Chondrocyte (in vitro differentiated cells): ENCODE measurements at places on chromosomes 11 and 22. TPM values are rescaled to one million over a fixed set of nuclear protein-coding genes. Genes with fewer than 3 reads are reported as not detected.

GRCh38 chr11:126627421-126627820, 271.9 kb downstream of the ST3GAL4 start:
- no peaks in the 10 kb centered on the region for H3K27me3 ChIP-seq
- H3K27ac ChIP-seq, result no peak overlapping the region
- no peak overlapping the region for H3K4me3 ChIP-seq

DNA sequence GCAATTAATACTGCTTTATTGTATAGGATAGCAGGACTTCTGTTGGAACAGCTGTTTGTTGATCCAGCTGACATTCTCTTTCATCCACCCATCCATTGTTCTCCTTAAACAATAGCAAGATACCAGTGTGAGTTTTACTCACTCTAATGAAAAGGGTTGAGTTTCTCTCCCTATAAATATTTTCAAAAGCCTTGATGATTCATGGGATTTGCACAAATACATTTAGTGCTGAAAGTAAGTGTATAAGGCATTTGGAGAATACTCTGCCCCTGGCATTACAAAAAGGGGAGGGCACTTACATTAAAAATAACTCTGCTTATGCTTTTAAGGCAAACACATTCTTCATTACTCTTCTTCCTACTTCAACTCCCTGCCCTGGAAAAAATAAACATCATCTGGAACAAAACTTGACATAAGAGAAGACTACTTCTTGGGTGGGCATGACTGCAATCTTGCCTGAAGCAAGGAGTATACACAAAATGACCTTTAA, 634.9 kb downstream of the METTL15 start:
- DNase-seq, result no peak
- H3K4me3 ChIP-seq, result no peak overlapping the region
- H3K36me3 ChIP-seq, result no peaks in the 10 kb centered on the region
- peaks cover 8% of the 10 kb centered on the region for H3K4me1 ChIP-seq
- no peak overlapping the region for H3K27ac ChIP-seq

- DNase-seq, result no peak
- peaks cover 6% of the 10 kb centered on the region for H3K36me3 ChIP-seq
- H3K27me3 ChIP-seq, result no peaks in the 10 kb centered on the region
- no peak overlapping the region for H3K4me3 ChIP-seq
- no peaks in the 10 kb centered on the region for H3K4me1 ChIP-seq
These were observed 166.7 kb upstream of the SYN3 start for GRCh38 chr22:33224841-33225240.

DNA sequence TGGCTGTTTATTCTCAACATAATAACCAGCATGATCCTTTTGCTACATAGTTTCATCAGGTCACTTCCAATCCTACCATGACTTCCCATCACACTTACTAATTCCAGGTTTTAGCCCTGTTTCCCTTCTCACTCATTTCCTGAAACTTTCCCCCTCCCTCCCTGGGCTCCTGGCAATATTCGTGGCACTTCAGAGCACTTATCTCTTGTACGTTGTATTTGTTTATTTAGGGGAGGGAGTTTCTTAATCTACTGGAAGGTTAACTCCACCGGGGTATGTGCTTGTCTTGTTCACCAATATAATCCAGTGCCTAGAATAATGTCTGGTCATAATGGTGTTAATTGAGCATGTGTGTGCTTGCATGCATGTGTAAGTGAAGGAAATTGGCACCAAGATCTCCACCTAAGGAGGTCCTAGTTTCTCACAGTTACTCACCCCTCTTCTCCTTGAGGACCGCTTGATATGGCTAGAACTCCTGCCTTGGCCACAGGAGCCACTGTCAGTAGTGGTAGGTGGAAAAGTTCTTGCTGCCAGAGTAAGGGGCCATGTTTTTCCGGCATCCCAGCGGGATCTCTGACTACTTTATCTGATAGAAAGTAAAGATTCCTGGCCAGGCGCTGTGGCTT, 11.7 kb downstream of the EIF3L start:
- peaks cover 12% of the 10 kb centered on the region for H3K4me1 ChIP-seq
- H3K27me3 ChIP-seq, result no peaks in the 10 kb centered on the region
- peak overlapping the region; percentile 91 for H3K27ac ChIP-seq
- no peak overlapping the region for H3K4me3 ChIP-seq
- no peak for DNase-seq

DNA sequence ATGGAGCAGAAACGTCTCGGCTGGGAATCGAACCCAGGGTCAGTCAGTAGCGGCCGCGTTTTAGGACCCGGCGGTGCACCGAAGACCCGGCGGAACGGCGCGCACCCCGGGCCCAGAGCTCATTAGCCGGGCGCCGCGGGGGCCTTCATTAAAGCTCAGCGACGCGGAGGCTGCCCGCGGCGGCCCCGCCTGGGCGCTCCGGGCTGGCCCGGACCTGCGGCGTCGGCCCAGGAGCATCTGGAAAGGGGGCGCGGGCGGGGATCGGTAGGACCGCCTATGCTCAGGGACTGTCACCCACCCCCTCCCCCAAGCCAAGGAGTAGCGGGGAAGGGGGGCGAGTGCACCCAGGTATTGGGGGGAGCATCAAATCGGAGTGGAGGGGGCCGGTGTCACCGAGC, 52.2 kb downstream of the CYTH4 start:
- H3K36me3 ChIP-seq, result no peaks in the 10 kb centered on the region
- DNase-seq, result no peak
- peaks cover 14% of the 10 kb centered on the region for H3K4me1 ChIP-seq
- H3K4me3 ChIP-seq, result no peak overlapping the region

RFPL1 gene
- total RNA-seq, result not detected in 3 replicates

PPP1R14B gene
- 280 to 358 TPM (median 322 TPM) in 3 replicates for total RNA-seq

DNA sequence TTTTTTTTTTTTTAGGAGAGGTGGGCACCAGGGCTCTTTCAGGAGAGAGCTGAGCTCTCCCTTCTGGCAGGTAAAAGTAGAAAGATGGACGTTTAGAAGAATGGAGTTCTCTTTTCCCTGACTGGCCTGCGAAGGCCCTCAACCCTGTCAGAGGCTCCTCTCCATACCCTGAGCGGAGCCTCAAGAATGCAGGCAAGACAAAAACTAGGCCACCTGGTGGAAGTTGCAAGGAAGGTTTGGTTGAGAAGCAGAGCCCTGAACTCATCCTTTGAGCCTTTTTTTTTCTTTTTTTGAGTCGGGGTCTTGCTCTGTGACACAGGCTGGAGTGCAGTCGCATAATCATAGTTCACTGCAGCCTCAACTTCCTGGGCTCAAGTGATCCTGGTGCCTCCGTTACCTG, 1.4 kb downstream of the OTOG start:
- H3K36me3 ChIP-seq, result peaks cover 2% of the 10 kb centered on the region
- no peak overlapping the region for H3K4me3 ChIP-seq
- no peak for DNase-seq
- H3K27ac ChIP-seq, result no peak overlapping the region

DNA sequence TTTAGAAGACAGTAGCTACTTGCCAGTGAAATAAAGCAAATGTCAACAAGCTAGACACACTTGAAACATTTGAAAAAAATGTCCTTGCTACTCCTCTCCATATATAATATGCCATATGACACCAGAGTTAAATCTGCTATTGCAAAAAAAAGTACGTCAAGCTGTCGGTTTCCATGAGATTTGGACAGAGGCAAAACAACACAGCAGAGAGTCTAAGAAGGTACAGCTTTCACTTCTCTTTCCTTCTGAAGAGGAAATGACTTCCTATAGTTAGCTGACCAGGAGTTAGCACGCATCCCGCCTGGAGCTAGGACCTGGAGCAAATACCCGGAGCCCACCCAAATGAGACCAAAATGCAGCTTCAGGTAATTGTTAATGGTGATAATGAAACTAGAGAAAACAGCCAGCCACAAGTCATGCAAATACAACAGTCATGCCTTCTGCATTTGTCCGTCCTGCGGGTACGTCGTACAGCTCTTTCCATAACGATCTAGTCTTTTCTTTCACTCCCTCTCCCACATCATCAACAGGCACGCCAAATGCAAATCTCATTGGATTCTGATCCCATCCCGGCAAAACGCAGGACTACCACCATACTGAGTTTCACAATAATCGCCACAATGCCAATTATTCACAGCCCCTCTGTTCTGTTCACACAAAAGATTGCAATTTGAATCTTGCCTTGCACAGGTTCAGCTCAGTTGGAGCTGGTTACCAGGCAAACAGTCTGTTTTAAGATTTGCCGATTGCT, 395.0 kb upstream of the CCDC90B start:
- H3K27me3 ChIP-seq, result peaks cover 24% of the 10 kb centered on the region
- H3K36me3 ChIP-seq, result no peaks in the 10 kb centered on the region
- H3K27ac ChIP-seq, result no peak overlapping the region
- DNase-seq, result no peak
- no peaks in the 10 kb centered on the region for H3K4me1 ChIP-seq

TEAD1 gene
- total RNA-seq, result 128 to 137 TPM (median 135 TPM) in 3 replicates

GRCh38 chr22:28833276-28833923, 33.0 kb upstream of the XBP1 start:
- H3K4me3 ChIP-seq, result no peak overlapping the region
- H3K27me3 ChIP-seq, result no peaks in the 10 kb centered on the region
- no peaks in the 10 kb centered on the region for H3K36me3 ChIP-seq
- H3K27ac ChIP-seq, result no peak overlapping the region
- H3K4me1 ChIP-seq, result peaks cover 6% of the 10 kb centered on the region
- no peak for DNase-seq

- peaks cover 89% of the 10 kb centered on the region for H3K4me1 ChIP-seq
- no peaks in the 10 kb centered on the region for H3K27me3 ChIP-seq
- DNase-seq, result no peak
- no peaks in the 10 kb centered on the region for H3K36me3 ChIP-seq
These were observed 480.5 kb downstream of the MIAT start for GRCh38 chr22:27137871-27138337.

INSC gene
- total RNA-seq, result not detected in 3 replicates

GRCh38 chr11:126132319-126132718, 69.7 kb upstream of the CDON start:
- no peaks in the 10 kb centered on the region for H3K27me3 ChIP-seq
- H3K36me3 ChIP-seq, result no peaks in the 10 kb centered on the region
- peaks cover 56% of the 10 kb centered on the region for H3K4me1 ChIP-seq
